ENCODE measurements at places on chromosomes 11 and 22.

DNA sequence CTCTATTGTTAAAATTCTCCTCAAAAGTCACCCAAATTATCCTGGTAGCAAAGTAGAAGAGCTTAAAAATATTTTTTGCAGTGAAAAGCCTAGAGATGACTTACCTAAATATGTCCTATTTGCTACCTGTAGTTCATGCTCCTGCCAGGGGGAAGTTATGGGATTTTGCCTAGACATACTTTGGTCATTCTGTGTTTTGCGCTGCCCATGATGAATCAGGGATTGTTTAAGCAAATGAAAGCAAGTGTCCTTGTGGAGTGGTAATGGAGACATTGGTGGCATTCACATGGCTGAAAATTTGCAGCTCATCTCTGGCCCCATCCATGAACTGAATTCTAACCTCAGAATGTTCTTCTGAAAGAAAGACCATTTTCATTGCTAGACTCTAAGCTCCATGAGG is 14.6 kb upstream of the SESN3 start:
- no peak for DNase-seq

DNA sequence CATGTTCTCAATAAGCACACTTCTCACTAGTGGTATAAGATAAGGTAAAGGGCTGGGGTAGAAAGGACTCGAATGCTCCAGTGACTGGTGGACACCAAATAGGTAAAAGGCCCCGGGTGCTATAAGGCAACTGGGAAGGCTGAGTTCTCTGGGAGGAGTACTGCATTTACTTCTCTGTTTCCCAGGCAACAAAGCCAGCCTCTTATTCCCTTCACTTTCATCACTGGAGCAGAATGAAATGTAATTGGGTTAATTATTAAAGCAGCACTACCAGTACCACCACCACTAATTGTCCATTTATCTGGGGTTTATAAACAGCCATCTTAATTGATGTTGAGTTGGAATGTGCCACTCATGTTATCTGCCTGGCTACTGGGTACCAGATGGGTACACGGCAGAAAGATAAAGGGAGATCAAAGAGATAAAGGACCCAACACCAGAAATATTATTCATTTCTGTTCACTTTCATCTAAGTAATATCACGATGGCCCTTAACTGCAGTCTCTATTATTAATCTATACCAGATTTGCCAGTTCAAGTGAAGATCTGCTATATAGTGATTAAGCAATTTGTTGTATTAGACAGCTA is 94.4 kb upstream of the CHRM4 start:
- no peak for DNase-seq

DNA sequence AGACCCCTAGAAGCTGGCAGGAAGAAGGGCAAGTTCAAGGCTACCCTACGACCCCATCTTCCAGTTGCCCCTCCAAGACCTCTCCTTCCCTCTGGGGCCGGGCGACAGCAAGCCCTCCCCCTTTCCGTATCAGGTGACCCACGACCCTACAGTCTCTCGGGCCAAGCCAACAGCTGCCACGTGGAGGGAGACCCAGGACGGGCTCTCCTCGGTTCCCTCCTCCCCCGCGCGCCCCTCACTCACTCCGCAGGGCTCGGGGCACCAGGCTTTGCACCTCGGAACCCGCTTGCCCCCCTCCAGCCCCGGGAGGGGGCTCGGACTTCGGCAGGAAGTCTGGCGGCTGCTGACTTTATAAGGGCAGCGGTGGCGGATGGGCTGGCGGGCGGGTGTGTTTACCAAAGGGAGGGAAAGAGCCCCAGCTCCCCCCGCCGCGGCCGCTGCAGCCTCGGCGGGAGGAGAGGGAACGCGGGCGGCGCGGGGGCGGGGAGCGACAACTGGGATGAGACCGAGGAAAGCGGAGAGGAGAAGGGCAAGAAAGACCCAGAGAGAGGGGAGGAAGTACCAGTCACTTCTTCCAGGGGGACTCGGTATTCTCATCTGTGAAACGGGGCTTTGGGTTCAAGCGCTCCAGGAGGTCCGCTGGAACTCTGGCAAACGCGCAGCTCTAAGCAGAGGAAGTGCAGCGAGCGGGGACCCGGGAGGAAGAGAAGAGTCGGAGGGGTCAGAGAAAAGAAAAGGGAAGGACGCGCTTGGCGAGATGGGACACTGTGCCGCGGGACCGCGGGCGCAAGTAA is 767 bp downstream of the SLC43A1 start:
- peak; percentile 40 for DNase-seq

DNA sequence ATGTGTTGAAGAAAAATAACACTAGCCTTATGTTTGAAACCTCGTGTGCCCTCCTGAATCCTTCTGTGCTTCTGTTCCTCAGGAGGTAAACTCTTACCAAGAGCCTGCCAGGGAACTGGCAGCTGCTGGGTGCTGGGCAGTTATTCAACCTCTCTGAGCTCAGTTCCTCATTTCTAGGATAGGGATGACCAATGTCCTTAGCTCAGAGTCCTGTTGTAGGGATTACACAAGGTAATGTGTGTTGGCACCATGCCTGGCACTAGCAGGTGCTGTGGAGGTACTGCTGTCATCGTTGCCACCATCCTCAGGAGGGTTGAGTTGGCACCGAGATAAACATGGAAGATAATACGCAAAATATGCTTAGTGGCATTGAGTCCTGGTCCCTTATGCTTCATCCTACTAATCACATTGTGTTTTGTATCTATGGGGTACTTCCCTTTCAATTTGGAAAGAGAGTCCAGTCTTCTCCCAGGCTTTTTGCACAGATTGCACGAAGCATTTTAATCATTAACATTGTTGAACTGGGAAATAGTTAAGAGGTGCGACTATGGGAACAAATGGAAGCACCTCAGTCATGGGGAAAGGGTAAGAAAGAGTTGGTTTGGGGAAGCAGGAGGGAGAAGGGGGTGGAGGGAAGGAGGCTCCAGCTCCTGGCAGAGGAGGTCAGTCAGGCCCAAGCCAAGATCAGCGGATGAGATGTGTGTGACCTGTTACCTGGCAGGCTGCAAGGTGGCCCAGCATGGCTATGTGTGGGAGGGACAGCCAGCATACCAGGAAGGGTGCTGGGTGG is 56.7 kb downstream of the CABIN1 start:
- no peak for DNase-seq
